AML-193 (cell line): ENCODE measurements at places on chromosomes 13 and 19.

DNA sequence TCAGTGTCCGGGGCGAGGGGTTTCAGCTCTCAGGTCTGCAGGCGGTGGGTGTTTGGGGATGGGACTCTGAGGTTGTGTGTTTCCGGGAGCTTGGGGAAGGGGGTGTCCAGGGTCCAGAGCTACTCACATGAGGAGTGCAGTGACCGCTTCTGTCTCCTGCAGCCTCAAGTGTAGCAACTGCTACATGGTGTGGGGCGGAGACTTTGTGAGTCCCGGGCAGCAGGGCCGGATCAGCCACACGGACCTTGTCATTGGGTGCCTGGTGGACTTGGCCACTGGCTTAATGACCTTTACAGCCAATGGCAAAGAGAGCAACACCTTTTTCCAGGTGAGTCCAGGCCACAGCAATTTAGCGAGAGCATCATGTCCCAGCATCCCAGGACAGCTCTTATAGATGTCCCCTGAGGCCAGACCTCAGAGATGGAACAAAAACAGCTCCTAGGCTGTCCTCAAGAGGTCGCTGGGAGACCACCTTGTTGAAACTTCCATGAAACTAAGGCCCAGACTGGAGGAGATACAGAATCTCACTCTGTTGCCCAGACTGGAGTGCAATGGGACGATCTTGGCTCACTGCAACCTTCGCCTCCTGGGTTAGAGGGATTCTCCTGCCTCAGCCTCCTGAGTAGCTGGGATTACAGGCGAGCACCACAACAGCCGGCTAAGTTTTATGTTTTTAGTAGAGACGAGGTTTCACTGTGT lies 44.9 kb downstream of the RYR1 start:
- peak; percentile 24 for DNase-seq

GRCh38 chr19:41356984-41357739 lies 3.4 kb upstream of the TGFB1 start:
- DNase-seq, result no peak

- DNase-seq, result no peak
Observed at GRCh38 chr19:50534478-50534877, 20.8 kb upstream of the ASPDH start.

- no peak for DNase-seq
Observed at GRCh38 chr19:14097532-14098151, 7.1 kb upstream of the SAMD1 start.

DNA sequence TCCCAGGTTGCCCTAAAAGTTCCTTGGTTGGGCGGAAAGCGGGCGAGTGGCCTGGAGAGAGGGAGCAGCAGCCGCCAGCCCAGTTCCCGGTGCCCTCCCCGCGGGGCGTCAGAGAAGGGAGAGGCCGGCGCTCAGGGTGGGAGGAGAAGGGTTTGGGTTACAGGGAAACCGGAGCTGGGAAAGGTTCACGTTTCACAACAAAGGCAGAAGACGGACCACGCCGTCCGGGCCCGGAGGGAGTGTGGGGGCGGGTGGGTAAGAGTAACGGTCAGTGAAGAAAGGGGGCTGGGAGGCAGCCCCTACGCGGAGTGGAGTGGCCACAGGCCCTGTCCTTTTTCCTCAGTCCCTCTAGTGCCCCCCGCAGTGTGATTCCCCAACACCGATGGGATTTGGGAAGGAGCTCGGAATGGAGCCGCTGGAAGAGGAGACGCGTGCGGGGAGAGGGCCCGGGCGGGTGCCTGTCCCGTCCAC lies 1.6 kb downstream of the SIX5 start:
- no peak for DNase-seq

DNA sequence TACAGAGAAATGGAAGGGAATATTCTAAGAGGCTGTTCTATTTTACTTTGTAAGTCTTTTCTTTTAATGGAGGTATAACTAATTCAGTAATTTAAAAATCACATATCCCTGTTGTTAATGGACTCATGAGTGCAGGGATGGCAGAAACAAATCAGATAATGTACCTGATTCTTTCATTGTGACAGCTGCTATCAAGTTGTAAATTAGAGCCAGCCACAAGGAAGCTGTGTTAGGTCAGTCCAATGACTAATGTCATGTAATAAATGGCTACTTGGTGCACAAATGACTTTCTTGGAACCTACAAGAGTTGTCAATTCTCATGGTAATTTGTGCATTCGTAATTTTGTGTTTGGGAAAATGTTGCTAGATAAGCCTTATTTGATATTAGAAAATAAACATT lies 446.4 kb downstream of the DCT start:
- no peak for DNase-seq

DNA sequence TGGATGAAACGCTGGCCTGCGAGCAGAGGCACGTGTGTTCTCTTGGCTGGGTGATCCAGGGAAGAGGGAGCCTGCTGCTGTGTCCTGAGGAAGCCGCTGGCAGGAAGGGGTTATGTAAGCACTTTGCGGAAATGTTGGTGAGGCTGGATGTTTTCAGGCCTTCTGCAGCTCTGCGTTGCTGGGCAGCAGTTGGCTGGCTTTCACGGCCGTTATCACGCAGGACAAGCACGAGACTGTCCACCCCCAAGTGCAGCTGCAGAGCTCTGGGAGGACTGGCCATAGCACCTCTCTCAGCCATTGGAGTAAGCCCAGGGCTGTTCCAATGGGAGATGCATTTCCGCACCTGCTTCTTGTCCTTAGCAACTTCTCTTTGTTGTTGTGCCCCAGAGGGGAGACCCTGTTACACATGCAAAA lies 146.9 kb upstream of the SOX21 start:
- DNase-seq, result no peak

DNA sequence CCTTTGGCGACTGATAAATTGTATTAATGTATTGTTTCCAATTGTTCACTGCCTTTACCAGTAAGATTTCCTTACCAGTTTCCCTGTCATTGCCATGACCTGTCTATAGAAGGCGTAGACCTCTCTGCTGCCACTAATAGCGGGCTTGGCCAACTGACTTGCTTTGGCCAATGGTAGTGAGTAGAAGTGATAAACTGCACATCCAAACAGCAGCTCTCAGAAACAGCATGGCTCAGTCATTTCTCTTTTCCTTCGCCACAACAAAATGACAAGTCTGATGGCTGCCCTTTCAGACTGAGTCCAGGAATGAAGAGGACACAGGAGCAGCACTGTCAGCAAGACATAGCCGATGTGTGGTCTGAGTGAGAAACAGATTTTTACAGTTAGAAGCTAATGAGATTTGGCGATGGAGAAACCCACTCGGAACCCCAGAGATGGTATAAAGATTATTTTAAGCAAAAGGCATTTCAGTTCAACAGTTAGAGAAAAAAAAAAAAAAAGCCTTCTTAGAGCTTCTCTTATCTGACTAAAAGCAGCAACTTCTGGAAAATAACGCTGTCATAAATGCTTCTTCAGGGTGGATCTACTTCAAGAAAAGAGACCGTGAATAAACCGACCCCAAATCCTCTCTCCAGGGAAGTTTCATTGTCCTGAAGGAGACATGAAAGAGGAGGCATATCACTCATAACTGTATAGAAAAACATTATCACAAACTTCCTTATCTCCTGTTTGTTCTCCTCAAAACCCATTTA lies 42.0 kb upstream of the TM9SF2 start:
- DNase-seq, result no peak

- peak; percentile 19 for DNase-seq
Observed at GRCh38 chr13:99528547-99528946, 27.3 kb downstream of the TM9SF2 start.

DNA sequence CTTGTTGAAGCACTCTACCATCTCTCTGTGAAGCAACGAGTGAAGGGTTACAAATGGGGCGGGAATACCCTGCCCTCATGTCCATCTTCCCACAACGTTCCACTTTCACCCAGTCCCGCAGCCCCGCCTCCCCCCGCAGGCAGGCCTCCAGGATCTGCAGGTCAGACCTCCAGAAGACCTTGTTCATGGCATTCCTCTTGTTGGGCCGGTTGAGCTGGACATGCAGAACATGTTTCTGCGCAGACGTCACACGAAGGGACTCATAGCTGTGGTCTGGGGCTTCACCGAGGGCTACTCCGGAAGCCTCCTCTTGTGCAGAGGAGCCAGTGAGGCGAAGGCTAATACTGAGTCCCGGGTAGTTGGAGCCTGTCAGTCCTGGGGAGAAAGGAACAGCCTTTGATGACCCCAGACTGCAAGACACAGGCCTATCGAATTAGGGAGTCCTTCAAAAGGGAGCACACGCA lies 420 bp downstream of the ECH1 start:
- peak; percentile 24 for DNase-seq

- no peak for DNase-seq
Observed at GRCh38 chr13:19362946-19363510, 181.4 kb upstream of the TUBA3C start.

DNA sequence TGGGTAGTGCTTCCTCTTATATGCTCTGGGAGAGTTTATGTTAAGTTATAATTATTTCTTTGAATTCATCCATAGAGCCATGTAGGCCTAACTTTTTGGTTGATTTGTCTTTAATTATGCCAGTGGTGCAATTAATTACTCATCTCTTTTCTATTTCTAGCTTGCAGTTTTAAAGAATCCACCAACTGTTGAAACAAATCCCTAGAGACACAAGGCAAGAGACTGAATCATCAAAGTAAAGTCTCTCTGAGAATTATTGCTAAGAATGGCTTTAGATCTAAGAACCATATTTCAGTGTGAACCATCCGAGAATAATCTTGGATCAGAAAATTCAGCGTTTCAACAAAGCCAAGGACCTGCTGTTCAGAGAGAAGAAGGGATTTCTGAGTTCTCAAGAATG lies 5.9 kb upstream of the ZNF551 start:
- no peak for DNase-seq

- DNase-seq, result no peak
Observed at GRCh38 chr19:14369399-14370168, 11.7 kb upstream of the ADGRE5 start.

- no peak for DNase-seq
Observed at GRCh38 chr19:41403181-41403970, 5.8 kb downstream of the BCKDHA start.

GRCh38 chr19:40383668-40384248 lies 6.2 kb downstream of the HIPK4 start:
- no peak for DNase-seq

- no peak for DNase-seq
Observed at GRCh38 chr13:45178349-45179162, 22.3 kb downstream of the KCTD4 start.

- no peak for DNase-seq
Observed at GRCh38 chr13:48731957-48732569, 78.3 kb downstream of the CYSLTR2 start.

DNA sequence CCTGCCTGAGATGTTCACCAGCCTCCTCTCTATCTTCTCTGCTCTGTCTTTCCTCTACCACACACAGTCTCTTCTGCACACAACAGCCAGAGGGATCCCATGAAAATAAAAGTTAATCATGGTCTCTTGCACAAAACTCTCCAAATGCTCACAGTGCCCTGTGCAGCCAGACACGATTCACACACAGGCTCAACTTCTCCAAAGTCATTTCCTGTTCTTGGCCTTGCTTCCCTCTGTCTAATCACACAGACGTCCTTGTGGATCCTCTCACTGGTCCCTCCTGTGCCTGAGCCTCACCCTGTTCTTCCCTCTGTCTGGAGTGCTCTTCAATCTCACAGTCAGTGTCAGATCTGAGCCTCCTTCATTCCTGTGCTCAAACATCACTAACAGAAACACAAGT lies 7.8 kb downstream of the SIGLEC12 start:
- peak; percentile 57 for DNase-seq

GRCh38 chr19:3006075-3006767 lies 22.9 kb downstream of the TLE2 start:
- no peak for DNase-seq

- DNase-seq, result peak; percentile 39
Observed at GRCh38 chr13:48162217-48162616, 67.3 kb upstream of the MED4 start.

GRCh38 chr13:72599178-72599743 lies 128.2 kb downstream of the MZT1 start:
- no peak for DNase-seq

DNA sequence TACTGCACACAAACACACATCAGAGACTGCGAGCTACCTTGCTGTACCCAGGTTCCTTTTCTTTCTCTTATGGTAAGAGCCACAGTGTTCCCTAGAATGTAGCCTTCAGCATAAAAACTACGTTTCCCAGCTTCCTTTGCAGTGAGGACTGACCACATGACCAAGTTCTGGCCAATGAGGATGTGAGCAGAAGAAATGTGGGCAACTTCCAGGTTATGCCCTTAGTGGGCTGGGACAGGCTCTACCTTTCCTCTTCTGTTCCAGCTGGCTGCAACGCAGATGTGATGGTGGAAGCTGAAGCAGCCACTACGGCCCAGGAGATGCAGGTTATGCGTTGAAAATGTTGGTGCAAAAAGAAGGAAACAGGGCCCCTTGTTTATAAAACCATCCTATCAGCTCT lies 27.5 kb downstream of the VRK3 start:
- DNase-seq, result peak; percentile 29

- no peak for DNase-seq
Observed at GRCh38 chr13:107190065-107190464, 622.1 kb upstream of the ARGLU1 start.

DNA sequence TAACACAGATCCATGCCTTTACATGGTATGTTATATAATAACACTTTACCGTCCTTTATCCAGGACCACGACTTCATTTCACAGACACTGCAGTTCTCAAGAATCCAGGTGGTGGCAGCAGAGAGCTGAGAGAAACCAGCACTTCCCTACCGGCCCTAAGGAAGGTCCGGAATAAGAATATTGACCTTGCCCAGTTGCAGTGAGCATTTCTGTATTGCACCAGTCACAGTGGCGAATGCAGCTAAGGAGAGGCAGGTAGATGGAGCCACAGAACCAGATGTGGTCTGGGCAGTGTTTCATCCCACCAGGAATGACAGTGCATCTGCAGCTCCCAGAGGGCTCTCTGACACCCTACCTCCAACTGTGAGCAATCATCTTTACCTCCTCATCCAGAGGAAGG lies 44.6 kb downstream of the ZNF787 start:
- peak; percentile 44 for DNase-seq

DNA sequence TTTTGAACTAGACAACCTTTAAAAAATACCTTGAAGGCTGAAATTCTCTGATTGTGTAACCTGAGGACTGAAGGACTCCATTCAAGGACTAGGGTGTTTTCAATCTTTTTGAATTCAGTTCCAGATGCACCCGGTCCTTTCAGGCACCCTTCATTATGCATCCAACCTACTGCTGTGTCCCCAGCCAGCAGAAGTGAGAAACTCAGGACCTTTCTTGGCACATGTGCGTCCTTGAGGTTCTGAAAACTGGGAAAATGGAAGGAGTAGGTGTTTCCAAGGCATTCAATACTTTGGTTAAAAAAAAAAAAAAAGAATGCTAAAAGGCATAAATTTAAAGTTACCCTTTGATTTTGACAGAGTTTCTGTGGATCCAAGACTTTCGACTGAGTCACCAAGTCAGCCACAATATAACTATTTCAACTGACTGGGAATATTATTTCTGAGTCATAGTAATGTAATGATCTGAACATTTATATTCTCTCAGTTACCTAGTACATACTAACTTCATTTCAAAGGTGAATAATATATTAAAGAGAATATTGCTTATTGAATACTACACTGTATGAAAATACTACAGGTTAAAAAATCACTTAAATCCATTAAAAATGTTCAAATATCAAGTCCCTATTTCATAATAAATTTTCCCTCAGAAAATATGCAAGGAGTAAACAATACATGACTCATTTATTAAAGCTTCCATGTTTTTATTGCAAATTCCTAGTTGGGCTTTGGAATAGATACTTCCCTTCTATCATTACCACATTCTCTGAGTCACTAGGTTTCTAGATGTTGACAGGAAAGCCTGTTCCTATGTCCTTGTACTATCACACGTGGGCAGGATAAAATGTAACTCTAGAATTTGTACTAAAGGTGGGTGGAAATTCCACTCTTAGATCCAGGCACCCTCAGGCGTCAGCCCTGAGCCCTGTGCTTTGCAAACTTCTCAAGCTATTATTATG lies 2.4 kb upstream of the ITGBL1 start:
- DNase-seq, result no peak
